Left forelimb (tissue), 1 donor: ENCODE measurements at places on chromosomes 6 and 20.

GRCh38 chr20:9617940-9618339, 103.5 kb downstream of the LAMP5 start:
- no peak for DNase-seq

DNA sequence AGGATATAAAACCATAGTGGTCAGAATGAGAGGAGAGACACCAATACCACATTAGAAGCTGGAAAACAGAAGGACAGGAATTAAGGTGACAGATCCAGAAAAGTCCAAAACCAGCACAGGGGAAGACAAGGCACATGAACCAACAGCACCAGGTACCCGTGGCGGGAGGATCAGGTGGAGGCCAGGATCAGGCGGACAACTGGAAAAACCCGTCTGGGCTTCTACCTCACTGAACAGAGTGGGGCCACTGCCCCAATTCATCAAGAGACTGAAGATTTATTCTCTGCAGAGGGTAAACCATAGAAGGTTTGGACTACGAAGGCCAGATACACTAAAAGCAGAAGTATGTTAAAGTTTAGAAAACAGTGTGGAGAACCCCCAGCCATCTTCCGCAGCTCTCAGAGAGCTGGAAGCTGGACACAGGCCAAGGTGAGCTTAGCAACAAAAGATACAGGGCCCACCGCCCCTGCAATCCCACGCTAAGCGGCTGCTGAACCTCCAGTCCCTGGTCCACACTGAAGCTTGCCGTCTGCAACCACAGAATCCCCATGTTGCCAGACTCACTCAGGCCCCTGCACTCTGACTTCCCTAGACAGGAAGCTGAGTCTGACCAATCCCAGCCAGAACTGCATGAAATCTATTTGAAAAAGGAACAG, 29.9 kb downstream of the ABHD12 start:
- DNase-seq, result no peak

GRCh38 chr6:42101186-42101657, 41.2 kb downstream of the C6orf132 start:
- DNase-seq, result no peak

DNA sequence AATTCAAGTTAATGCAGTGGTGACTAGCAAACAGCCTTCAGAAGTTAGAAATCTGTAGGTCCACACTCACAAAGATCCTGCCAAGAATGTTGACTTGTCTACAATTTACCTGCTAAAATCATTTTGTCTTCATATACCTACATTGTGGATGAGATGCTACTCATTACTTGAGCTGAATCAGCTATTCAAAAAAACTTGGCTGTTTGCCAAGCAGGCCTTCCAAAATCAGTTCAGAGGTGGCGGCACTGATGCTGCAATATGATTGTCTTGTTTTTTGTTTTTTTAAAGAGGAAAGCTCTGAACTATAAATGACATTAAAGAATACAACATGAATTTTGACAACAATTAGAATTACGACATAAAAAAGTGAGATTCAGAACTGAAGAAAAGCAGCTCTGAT, 354.7 kb upstream of the KHDRBS2 start:
- no peak for DNase-seq

- DNase-seq, result no peak
Measured at GRCh38 chr6:148407372-148407771, 64.7 kb downstream of the SASH1 start.

- no peak for DNase-seq
Measured at GRCh38 chr6:24672620-24673182, 5.8 kb downstream of the ACOT13 start.

GRCh38 chr6:36971921-36972673, 13.9 kb downstream of the MTCH1 start:
- no peak for DNase-seq

GRCh38 chr20:10565922-10566897, 107.6 kb downstream of the JAG1 start:
- DNase-seq, result no peak

DNA sequence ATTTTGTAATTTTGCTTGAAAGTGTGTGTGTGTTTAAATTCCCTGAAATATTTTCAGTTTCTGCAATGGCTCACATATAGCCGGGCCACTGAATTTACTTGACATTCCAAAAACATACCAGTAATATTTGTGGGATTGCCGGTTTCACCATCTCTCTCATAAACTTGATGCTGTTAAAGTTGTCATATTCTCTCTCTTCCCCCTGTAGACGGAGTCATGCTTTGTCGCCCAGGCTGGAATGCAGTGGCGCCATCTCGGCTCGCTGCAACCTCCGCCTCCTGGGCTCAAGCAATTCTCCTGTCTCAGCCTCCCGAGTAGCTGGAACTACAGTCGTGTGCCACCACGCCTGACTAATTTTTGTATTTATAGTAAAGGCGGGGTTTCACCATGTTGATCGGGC, 122.1 kb downstream of the TIAM2 start:
- no peak for DNase-seq

DNA sequence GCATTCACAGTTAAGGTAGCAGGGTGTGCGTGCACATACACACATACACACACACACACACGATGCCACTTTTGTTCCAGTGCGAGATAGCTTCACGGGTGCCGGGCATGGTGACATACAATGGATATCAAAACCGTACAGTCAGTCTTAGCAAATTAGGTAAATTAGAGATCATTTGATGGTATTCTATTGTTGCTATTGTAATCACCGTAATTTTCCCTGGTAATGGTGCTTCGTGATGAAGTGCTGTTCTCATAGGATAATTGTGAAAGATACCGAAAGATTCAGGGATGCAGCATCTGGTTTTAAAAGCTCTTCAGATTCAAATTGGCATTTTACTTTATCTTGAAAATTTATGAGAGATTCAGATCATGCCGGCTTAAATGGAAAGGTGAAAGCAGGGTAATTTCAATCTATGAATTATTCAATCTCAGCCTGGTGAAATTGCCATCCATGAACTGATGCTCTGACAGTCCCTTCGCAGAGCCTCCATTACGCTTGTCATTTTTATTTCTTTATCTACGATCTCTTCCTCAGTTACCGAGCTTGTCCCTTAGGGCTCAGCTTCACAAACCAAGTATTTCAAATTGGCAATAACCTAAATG, 71.3 kb upstream of the SOX4 start:
- no peak for DNase-seq

GRCh38 chr20:4434681-4435080, 287.0 kb upstream of the PRND start:
- no peak for DNase-seq

DNA sequence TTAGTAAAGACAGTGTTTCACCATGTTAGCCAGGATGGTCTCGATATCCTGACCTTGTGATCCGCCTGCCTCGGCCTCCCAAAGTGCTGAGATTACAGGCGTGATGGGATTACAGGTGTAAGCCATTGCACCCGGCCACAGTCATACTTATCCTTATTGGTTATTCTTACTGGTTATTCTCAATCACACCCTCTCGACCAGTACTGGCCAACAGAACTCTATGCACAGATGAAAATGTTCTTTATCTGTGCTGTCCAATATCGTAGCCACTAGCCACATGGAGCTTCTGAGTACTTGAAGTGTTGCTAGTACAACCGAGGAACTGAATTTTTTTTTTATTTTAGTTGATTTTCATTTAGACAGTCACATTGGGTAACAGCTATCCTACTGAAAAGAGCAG, 63.5 kb downstream of the CNKSR3 start:
- no peak for DNase-seq

DNA sequence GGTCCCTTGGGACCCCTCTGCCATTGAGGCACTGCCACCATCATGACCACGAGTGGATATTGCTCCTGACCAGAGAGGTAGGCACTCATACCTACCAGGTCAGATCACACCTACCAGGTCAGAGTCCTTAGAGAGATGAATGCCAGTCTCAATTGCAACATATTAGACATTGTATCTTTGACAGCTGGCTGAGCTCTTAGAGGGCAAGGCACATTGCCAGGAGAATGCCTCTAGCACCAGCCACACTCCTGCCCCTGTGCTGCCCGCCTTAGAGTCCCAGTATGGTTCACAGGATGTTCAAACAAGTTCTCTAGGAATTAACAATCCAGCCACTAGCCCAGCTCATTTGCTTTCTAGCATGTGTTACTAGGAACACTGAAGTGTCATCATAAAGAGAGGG, 65.9 kb downstream of the TMEM244 start:
- no peak for DNase-seq

GRCh38 chr6:23441808-23442461, 684.1 kb upstream of the NRSN1 start:
- DNase-seq, result no peak

DNA sequence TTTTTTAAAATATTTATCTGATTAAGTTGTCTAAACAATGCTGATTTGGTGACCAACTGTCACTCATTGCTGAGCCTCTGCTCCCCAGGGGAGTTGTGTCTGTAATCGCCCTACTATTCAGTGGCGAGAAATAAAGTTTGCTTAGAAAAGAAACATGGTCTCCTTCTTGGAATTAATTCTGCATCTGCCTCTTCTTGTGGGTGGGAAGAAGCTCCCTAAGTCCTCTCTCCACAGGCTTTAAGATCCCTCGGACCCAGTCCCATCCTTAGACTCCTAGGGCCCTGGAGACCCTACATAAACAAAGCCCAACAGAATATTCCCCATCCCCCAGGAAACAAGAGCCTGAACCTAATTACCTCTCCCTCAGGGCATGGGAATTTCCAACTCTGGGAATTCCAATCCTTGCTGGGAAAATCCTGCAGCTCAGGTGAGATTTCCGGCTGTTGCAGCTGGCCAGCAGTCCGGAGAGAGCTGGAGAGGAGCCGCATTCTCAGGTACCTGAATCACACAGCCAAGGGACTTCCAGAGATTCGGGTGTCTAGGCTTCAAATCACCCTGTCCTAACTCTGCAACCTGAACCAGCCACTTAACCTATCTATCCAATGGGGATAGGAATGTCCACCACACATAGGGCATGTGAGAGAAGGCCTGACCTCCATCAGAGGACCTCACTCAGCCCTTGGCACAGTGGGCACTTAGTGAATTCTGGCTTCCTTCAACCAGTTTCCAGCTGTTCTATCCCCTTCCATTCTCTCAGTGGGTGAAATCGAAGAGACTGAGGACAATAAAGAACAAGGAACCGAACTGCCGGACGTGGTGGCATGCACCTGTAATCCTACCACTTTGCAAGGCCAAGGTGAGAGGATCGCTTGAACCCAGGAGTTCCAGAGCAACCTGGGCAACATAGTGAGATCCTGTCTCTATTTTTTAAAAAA, 3.1 kb downstream of the TNF start:
- no peak for DNase-seq

- DNase-seq, result no peak
Measured at GRCh38 chr6:37735722-37736121, 38.0 kb upstream of the MDGA1 start.

- DNase-seq, result no peak
Measured at GRCh38 chr6:40968620-40969164, 70.3 kb downstream of the UNC5CL start.

DNA sequence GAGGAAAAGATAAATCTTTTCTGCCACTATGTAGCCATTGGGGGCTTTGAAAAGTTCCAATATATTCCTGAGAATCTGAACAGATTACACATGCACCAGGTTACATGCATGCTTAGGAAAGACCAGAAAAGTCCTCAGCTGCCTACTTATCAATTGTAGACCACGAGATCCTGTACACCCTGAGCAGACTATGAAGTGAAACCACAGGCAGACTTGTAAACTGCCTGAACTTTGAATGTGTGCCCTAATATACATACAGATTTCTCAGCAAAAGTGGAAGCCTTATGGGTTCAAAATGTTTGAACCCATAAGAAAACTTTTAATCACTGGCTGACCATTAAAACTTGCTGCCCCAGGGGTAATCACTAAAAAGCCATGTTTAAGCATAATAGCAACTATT, 273.5 kb upstream of the RUNX2 start:
- no peak for DNase-seq

- no peak for DNase-seq
Measured at GRCh38 chr6:24692003-24692402, 25.1 kb downstream of the ACOT13 start.

- no peak for DNase-seq
Measured at GRCh38 chr6:104484626-104485025, 375.1 kb downstream of the HACE1 start.

GRCh38 chr20:37921341-37921929, 18.5 kb downstream of the VSTM2L start:
- no peak for DNase-seq

DNA sequence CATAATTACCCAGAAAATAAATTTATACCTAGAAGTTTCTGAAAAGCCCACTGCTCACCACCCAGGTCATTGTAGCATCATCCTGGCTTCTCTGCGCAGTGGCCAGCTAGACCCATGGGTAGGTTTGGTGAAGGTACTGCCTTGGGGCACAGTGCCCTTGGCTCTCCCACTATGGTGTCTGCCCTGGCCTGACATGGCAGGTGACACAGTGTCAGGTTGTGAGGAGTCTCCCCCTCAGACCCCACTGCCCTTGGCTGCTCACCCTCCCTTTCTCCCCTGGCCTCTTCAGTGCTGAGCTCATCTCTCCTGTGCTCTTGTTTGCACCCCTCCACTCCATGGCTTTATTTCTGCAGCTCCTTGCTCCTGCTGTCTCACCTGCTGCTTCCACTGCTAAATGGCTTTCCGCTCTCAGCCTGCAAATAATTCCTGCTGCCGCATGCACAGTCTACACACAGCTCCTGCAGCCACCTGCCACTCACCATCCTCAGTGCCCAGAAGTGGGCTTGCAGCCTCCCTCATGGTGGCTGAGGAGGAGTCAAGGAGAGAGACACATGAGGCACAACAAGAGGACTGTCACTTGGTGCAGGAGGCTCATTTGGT, 313.4 kb upstream of the MOCS1 start:
- DNase-seq, result no peak

- DNase-seq, result no peak
Measured at GRCh38 chr6:124999105-124999764, 37.0 kb downstream of the RNF217 start.

- DNase-seq, result no peak
Measured at GRCh38 chr6:68427630-68428029, 207.5 kb upstream of the ADGRB3 start.

GRCh38 chr6:53672237-53672636, 6.7 kb upstream of the KLHL31 start:
- DNase-seq, result no peak

- DNase-seq, result no peak
Measured at GRCh38 chr6:12505486-12505885, 211.1 kb upstream of the PHACTR1 start.

DNA sequence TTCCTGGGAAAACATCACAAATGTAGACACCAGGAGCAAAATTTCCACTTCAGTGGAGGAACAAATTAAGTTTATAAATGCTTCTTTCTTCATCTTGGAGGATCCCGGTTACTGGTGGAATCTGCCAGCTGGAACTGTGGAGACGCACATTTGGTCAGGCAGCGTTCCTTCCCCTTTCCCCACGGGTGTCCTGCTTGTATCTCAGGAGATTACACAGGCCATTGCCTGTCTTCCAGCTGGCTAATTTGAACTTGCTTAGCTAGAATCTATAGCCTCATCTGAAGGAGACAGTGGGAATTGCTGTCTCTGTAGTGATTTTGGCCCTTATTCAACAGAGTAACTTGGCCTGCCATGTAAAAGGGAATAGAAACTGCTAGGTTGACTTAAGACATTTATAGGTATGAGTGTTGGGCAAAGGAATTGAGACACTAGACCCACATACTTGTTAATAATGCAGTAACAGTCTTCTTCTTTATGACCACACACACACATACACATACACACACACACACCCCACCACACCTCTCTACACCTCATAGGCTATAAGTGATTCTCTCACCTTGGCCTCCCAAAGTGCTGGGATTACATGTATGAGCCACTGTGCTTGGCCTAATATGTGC, 34.4 kb downstream of the TSBP1 start:
- no peak for DNase-seq
